ENCODE measurements at places on chromosomes 12 and 14.
A peak's percentile ranks its signal among the peaks of the same experiment; 100 is the strongest.

DNA sequence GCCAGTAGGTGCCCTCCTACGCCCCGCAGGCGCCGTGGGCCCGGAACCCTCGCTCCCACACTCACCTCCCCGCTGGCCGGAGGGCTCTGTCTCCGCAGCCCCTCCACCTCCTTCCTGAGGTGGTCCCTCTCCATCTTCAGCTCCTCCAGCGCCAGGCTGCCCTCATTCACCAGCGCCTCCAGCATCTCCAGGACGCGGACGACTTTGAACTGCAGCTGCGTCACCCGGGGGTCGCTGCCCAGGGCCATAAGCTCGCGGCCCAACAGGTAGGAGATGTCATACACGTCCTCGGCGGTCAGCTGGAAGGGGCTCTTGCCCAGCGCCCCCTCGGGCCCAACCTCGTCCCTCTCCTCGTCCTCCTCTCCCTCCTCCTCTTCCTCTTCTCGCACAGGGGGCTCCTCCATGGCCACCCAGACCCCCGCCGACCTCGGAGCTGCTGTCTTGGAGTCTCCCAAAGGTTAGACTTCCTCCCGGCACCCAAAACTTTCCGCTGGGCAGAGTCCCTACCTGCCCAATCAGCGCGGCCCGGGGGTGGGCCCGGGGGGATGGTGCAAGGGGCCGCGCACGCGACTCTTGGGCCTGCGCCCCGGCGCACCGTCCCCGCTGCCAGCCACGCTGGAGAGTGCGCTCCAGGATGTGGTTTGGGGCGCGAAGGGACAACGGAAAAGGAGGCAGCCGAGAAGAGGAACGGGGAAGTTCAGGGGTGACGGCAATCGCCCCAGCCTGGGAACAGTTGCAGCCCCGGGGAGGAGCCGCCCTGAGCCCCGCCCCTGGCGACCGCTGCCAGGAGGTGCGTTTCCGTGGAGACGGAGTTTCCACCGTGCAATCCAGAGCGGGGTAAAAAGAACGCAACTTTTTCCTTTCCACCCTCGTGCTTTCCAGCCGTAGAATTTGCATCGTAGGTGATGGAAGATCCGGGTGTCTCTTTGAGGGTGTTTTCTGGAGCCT, at the start of gene RILPL2:
RILPL2 (minus strand) TSS at position 668 of the 948 bp plus-strand sequence; CDS start at position 404, 264 bp downstream.
- DNase-seq: peak; percentile 98

GRCh38 chr12:114735011-114735410, 51.0 kb upstream of the TBX3 start:
- no peak for DNase-seq

DNA sequence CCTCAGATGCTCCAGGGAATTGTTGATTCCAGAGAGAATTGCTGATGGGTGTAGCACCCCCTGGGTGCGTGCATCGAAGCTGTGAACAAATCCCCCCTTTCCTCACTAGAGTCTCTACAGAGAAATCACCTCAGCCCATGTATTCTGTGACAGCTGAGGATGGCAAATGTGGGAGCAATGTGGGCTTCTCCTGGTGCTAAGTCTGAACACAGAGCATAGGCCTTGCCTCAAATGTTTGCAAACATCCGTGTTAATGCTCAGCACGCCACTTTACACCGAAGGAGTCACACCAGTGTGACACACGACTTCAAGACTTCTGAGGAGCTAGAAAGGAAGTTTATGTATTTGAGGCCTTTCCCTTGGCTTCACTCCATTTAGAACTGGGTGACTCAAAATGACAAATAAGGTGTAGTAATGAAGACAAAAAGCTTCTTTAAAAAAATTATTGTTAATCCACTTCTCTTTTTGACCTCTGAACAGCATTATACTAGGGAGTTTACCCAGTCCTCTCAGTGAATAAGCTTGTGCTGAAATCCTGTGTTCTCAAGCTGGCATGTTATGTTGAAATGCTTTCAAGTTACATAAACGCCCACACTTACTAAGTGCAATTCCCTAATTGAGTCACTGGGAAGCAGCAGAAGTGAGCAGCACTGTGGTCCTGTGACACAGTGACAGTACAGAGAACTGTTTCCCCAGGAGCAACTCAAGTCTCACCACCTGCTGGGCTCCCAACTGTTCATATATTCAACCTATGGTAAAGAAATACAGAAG, 92.9 kb downstream of the FAR2 start:
- DNase-seq: peak; percentile 75

DNA sequence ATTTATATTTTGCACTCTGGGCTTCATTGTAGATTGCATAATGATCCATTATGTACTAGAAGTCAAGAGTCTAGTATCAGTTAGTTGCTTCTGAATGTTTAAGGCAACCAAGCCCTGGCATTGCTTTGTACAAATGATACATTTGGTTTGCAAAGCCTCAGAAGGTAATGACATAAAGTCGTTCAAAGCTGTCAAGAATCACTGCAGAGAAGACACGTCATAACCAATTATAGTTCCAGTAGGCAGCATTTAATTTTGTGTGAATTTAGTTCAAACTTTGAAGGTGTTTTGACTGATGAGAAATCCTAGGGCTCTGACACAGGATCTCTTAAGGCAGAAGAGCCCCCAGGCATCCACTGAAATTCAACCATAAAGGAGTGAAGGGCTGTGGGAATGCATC, 163.0 kb upstream of the KRR1 start:
- no peak for DNase-seq

GRCh38 chr12:51911307-51911706, 4.0 kb downstream of the ACVRL1 start:
- no peak for DNase-seq

- DNase-seq: no peak
These were observed 553 bp upstream of the KRT79 start for GRCh38 chr12:52834727-52835001.

DNA sequence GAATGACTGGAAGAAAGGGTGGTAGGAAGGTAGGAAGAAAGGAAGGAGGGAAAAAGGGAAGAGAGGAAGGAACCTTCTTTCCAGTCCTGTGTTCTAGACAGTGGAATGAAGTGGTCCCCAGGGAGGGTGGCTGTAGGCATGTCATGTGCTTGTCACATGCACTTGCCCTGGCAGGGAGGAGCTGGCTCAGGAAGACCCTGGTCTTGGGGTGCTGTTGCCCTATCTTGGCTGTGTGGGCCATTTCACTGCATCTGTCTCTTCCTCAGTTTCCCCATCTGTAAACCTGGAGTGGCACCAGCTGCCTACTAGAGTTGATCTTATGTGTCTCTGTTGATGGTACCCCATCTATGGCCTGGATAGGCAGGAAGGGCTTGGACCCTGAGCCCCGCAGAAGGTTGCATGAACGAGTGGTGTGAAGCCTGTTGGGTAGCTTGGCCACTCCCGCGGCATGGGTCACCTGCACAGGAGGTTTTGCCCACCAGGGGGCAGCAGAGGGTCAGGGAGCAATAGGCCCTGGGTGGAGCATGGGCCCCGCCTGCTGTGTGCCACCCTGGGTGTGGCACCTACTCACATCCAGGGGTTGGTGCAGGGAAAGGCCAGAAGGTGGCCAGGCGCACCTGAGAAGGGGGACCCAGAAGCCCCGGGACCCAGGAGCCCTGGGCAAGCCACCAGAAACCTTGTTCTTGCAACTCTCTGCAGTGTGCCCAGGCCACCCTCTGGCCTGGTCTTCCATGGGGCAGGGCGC, 25.1 kb downstream of the MEG3 start:
- DNase-seq: peak; percentile 90

- DNase-seq: no peak
These were observed 369.7 kb upstream of the SYT1 start for GRCh38 chr12:78494911-78495310.

GRCh38 chr12:15545334-15545733, 223.0 kb downstream of the PTPRO start:
- no peak for DNase-seq

DNA sequence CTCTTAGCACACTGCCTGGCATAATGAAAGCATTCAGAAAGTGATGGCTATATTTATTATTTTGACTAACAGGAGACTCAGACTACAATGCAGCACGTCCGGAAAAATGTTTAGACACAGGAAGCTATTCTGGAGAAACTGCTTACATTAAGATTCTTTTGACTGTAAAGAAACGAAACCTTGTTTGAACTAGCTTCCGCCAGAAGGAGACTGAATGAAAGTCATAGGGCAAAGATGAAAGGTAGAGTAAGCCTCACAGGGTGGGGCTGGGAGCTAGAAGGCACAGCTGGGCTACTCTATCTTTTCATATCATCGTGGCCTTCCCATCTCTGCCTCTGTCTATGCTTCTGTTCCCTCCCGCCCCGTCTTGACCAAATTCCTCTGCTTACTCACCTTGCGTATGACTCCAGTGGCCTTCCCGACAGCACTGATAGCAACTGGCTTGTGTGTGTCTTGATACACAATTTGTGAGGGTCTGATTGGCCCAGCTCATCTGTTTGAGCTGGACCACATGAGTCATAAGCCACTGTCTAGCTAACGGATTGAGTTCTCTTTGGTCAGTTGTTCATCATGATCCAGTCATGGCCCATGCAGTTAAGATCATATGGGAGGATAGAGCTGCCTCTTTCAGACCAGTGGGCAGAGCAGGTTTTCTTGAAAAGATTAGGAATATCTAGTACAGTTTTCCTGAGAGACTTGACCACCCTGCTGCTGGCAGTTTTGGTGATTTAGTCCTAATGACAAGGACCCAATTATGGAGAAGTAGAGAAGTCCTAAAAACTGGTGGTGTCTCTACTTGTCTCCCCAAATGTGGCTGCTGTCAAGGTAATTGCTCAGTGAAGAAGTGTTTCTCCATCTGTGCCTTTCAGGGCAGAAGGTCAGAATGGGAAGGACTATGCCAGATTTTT, 151.5 kb upstream of the SLC38A2 start:
- no peak for DNase-seq

- peak; percentile 87 for DNase-seq
These were observed 6.7 kb upstream of the FITM1 start for GRCh38 chr14:24123424-24124417.

DNA sequence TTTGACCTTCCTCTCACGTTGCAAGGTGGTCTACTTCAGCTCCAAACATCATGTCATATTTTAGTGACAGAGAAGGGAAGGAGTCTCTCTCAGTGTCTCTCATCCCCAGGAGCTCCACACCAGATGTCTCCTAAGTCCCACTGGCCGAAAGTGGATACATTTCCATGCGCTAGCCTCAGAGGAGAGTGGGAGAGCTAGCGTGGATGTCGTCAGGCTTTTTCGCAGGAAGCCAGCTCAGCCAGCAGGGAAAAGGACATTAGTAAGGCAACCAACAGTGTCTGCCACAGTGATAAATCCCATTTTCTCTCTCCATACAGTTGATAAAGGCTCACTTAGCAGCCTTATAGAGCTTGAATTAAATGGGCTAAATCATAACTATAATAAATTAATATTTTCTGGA, 155.7 kb downstream of the PELI2 start:
- no peak for DNase-seq

- DNase-seq: peak; percentile 20
These were observed 49.7 kb downstream of the JAG2 start for GRCh38 chr14:105118646-105119407.

- peak; percentile 73 for DNase-seq
These were observed 23.3 kb upstream of the CCER1 start for GRCh38 chr12:90978117-90978770.

- DNase-seq: no peak
These were observed 10.0 kb downstream of the RSRC2 start for GRCh38 chr12:122516544-122517361.

- DNase-seq: peak; percentile 43
These were observed 66.2 kb upstream of the PTGR2 start for GRCh38 chr14:73785336-73785833.

DNA sequence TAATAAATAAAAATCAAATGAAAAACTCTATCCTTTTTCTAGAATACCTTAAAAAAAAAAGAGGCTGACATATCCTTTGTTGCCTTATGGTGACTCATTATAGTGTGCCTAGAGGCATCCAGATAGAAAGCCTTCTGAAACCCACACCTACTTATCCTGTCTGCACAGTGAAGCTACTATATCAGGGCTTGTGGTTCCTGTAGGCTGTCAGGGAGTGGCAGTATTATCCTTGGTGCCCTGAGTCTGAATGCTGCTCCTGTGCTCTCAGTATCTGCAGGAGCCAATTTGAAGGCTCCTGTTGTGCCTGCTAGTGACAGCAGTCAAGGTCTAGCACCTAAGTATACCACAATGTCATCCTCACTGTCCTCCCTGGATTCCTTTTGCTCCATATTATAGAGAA, 168.4 kb upstream of the AVPR1A start:
- peak; percentile 85 for DNase-seq

- no peak for DNase-seq
These were observed 163.6 kb downstream of the PRKCH start for GRCh38 chr14:61484826-61485584.

- no peak for DNase-seq
These were observed 40.6 kb downstream of the SLC15A4 start for GRCh38 chr12:128783129-128783574.

- no peak for DNase-seq
These were observed 8.2 kb upstream of the RESF1 start for GRCh38 chr12:31951008-31951407.

DNA sequence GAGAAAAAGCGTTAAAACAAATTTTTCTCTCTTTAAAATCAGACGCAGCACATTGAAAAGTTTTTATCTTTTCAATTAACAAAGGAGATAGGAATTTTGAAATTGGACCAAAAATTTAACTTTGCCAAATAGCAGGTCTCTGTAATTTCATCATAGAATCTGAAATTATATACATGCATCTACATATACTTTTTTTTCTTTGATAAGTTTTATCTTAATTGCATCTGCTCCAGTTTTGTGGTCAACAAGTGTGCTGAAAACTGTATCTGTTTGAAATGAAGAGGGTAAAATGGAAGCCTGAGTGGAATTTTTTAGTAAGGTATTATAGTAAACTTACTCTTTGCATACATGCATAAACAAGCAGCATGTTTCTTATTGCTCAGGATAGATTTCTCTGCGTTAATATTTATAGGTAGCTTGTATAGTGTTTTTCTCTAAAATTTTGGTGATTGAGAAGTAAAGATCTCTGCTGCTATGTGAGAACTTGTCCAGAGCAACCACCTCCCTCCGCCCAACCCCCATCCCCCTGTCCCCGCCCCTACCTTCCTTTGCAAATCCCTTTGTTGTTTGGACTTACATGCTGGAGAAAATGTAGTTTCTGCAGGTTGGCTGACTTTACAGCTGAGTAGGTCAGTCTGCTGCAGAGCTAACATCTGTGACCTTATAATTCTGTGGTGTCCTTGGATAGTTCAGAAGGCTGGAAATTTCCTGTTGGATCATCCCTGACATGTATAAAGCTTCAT, 64.6 kb downstream of the VRK1 start:
- no peak for DNase-seq

DNA sequence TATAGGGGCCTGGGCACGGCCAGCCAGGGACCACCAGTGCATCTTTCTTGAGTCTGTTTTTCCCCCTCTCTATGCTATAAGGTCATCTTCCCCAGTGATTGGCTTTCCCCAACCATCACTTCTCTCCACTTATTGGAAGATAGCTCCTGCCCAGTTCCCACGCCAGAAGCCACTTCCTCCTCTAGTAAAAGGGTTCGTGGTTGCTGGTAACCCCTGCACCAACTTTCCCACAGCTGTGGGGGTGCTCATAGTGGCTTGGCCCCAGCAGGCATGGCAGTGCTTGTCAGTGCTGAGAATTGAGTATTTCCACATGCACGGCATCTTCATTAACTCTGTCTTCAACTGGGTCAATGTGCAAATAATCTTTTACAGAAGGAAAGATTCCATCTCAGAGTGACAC, 215.4 kb downstream of the FOXN3 start:
- peak; percentile 52 for DNase-seq
